Stimulated activated CD4-positive, alpha-beta T cell treated with anti-CD3 and anti-CD28 coated beads, Interleukin-4, amount 100 ng/mL, for 48 hours (primary cell): ENCODE measurements at places on chromosomes 1 and 21.

DNA sequence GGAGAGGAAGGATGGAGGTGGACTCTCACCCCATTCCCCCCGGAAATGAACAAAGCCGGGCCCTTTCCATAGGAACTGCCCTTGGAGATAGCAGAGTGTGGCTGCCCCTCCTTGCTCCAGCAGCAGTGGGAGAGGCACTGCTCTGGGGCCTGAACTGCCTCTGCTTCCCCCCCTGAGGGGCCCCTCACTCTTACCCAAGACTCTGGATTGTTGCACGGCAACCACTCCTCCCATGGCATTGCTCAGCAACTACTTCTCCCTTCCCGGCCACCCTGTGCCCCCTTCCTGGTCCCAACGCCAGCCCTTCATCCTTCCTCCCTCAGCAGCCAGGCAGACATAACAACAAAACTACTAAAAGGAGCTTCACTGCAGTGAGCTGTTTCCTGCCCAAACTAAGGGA, 3.0 kb upstream of the ACKR1 start:
- no peak for DNase-seq

GRCh38 chr1:209207126-209207700, 376.3 kb upstream of the CAMK1G start:
- DNase-seq = no peak

DNA sequence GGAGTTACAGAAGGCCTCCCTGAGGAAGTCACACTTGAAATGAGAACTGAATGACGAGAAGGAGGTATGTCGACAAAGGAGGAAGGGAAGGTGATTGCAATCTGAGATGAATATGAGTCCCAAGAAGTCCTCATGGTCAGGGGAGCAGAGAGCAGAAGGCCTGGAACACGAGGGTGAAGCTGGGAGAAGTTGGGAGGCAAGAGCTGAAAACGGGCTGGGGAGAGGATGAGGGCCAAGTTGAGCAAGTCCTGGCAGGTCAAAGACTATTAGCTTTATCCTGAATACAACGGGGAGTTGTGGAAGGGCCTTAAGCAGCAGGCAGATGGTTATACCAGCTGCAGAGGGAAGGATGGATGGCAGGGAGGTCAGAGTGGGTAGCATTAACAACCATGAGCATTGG, 89.5 kb downstream of the KCNJ15 start:
- DNase-seq = no peak

GRCh38 chr21:40729761-40730425, 117.1 kb downstream of the DSCAM start:
- DNase-seq = no peak

DNA sequence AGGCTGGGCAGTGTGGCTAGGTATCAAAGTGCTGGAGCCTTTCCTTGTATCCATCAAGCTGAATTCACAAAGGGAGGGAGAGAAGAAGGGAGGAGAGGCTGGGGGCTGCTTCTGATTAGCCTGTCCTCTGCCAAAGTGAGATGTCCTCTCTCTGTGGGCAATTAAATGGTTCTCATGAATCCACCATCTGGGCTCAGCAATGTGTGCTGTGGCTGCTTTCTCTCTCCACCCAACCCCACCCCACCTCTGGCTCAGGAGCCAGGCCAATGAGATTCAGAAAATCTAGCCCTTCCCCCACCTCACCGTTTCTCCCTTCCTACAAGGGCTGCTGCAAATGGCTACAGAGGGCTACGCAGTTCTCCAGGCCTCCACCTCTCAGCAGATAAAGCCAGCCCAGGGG, 154.6 kb downstream of the TENT5C start:
- DNase-seq = no peak
